ENCODE measurements at places on chromosomes 5 and 9. TPM values are rescaled to one million over a fixed set of nuclear protein-coding genes. Genes with fewer than 3 reads are reported as not detected.

The MTMR12 gene
- 22.4 TPM for total RNA-seq

DNA sequence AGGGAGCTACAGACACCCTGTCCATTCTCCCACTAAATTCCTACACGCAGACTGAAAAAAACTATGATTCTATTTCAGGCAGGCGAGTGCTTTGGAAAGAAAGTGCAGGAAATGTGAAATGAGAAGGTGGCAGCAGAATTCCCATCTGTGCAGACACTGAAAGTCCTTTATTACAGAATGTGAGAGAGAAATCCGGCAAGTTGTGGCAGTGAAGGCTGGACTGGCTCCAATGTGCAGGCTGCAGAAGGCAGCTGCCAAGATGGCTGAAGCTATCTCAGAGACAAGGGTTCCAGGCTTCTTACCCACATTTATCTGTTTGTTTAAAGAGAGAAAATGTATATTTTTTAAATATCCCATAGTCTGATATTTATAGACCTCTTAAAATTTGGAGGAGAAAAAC lies 161.8 kb upstream of the VLDLR start:
- H3K4me3 ChIP-seq = no peak overlapping the region
- H3K4me1 ChIP-seq = no peaks in the 10 kb centered on the region
- H3K36me3 ChIP-seq = no peaks in the 10 kb centered on the region
- no peak for DNase-seq
- peaks cover 4% of the 10 kb centered on the region for H3K27me3 ChIP-seq

DNA sequence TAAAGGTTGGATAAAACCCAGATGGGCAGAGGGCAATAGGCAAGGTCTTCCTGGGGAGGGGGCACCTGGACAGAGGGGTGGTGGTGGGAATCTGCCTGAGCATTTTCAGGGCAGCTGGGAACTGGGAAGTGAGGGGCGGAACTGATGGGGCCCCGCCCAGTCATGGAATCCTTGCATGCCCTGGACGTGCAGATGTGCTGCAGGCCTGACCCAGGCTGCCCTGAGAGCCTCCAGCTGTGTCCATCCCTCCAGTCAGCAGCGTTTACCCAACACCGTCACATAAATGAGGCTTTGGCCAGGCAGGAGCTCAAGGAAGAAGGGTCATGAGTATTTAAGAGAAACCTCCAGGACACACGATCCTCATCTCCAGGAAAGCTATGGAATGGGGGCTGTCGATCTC lies 70.3 kb downstream of the DAB2IP start:
- no peaks in the 10 kb centered on the region for H3K4me1 ChIP-seq
- H3K27me3 ChIP-seq = no peaks in the 10 kb centered on the region
- H3K27ac ChIP-seq = no peak overlapping the region
- no peaks in the 10 kb centered on the region for H3K36me3 ChIP-seq
- no peak for DNase-seq

GRCh38 chr5:3393920-3394597 lies 201.6 kb upstream of the IRX1 start:
- no peaks in the 10 kb centered on the region for H3K4me1 ChIP-seq
- no peaks in the 10 kb centered on the region for H3K27me3 ChIP-seq
- peaks cover 1% of the 10 kb centered on the region for H3K36me3 ChIP-seq

The FAT2 gene
- total RNA-seq = not detected

The AFAP1L1 gene
- total RNA-seq = not detected

DNA sequence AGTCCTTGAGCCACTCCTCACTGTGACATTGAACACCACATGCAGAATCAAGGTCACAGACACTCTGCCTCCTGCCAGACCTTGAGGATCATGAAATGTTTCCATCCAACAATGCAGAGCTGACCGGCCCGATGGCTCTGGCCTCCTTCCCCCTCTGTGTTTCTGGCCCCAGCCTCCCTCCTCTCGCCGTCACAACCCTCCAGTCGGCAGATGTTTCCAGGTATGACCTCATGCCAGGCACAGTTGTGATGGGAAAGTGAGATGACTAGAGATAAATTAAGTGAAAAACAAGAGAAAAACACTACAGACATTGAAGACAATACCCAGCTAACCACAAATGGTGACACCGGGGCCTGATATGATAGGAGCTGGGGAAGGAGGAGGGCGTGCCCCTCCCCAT lies 9.8 kb downstream of the NTNG2 start:
- no peaks in the 10 kb centered on the region for H3K4me1 ChIP-seq
- H3K36me3 ChIP-seq = no peaks in the 10 kb centered on the region
- DNase-seq = no peak
- peaks cover 26% of the 10 kb centered on the region for H3K27me3 ChIP-seq
- no peak overlapping the region for H3K27ac ChIP-seq
- no peak overlapping the region for H3K4me3 ChIP-seq

- DNase-seq = no peak
- H3K4me1 ChIP-seq = no peaks in the 10 kb centered on the region
- no peak overlapping the region for H3K4me3 ChIP-seq
- no peaks in the 10 kb centered on the region for H3K36me3 ChIP-seq
These were observed 144.4 kb downstream of the SLC12A2 start for GRCh38 chr5:128228008-128228407.

- H3K4me1 ChIP-seq = no peaks in the 10 kb centered on the region
- H3K27ac ChIP-seq = no peak overlapping the region
- H3K4me3 ChIP-seq = no peak overlapping the region
- no peak for DNase-seq
These were observed 619.4 kb downstream of the TLE1 start for GRCh38 chr9:81069923-81070322.

DNA sequence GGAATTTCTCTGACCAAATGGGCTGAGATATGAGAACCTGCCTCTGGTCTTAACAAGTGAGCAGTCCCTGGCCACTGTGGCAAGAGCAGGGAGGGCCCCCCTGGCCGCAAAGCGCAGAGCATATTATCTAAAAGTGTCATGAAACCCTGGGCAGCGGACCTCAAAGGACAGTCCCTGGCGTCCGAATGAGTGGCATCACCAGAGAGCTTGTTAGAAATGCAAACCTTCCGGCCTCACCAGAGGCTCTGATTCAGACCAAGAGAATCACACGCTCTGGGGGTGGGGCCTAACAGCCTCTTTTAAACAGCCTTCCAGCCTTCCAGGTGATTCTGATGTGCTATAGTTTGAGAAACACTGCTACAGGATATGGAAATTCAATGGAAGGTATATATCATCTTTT lies 10.9 kb downstream of the PTPN3 start:
- no peak overlapping the region for H3K27ac ChIP-seq
- peaks cover 17% of the 10 kb centered on the region for H3K27me3 ChIP-seq
- no peak overlapping the region for H3K4me3 ChIP-seq

DNA sequence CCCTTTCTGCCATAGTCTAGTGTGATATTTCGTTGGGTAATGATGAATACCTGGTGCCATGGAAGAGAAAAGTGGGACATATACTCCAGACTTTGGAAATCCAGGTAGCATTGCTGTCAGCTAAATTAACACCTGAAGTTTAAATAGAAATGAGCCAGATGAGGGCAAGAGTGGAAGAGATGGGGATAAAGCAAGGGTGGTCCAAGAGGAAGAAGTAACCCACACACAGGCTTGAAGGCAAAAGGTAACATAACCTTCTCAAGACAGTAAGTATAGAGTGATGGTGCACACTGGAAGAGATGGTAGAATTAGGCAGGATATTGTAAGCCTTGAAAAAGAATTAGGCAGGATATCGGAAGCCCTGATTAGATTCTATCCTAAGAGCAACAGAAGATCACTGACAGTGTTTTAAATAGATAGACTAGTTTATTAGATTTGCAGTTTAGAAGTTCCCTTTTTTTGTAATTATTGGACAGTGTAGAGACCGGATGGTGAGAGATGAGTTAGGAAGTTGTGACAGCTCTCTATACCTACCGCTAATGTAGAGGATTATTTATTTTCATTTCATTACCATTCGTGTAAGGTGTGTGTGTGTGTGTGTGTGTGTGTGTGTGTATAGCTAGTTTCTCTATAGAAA lies 16.8 kb downstream of the ANXA1 start:
- H3K4me3 ChIP-seq = no peak overlapping the region
- peaks cover 21% of the 10 kb centered on the region for H3K4me1 ChIP-seq
- H3K36me3 ChIP-seq = peaks cover 34% of the 10 kb centered on the region

The PCDHB4 gene
- total RNA-seq = not detected

The FOXD4L4 gene
- not detected for total RNA-seq

The NIM1K gene
- total RNA-seq = 1.00 TPM

GRCh38 chr5:14734396-14734795 lies 69.9 kb downstream of the OTULIN start:
- no peak overlapping the region for H3K4me3 ChIP-seq
- no peaks in the 10 kb centered on the region for H3K4me1 ChIP-seq
- no peak overlapping the region for H3K27ac ChIP-seq
- H3K27me3 ChIP-seq = no peaks in the 10 kb centered on the region
- H3K36me3 ChIP-seq = peaks cover 11% of the 10 kb centered on the region
- no peak for DNase-seq

The EMB gene
- total RNA-seq = 90.2 TPM

DNA sequence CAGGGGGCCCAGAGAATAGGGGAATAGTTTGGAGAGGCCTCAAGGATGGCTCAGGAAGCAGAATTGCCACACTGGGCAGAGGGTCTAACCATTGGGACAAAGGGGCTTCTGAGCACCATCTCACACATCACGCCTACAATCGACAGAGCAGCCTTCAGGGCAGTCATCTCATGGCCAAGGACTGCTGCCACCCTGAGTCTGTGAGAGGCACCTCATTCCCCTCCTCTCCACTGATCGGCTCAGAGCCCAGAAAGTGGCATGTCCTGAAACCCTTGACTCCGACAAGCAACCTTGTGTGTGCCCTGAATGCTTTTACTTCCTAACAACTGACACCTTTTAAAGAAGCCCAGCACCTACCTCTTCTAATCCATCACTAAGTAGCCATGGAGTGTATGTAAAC lies 128.9 kb upstream of the PTPN3 start:
- DNase-seq = no peak
- H3K27ac ChIP-seq = no peak overlapping the region
- H3K27me3 ChIP-seq = no peaks in the 10 kb centered on the region
- H3K36me3 ChIP-seq = no peaks in the 10 kb centered on the region
- H3K4me1 ChIP-seq = no peaks in the 10 kb centered on the region

- H3K27me3 ChIP-seq = no peaks in the 10 kb centered on the region
- H3K27ac ChIP-seq = no peak overlapping the region
- no peaks in the 10 kb centered on the region for H3K4me1 ChIP-seq
- H3K36me3 ChIP-seq = no peaks in the 10 kb centered on the region
These were observed 179.0 kb upstream of the CDH9 start for GRCh38 chr5:27217155-27217956.

DNA sequence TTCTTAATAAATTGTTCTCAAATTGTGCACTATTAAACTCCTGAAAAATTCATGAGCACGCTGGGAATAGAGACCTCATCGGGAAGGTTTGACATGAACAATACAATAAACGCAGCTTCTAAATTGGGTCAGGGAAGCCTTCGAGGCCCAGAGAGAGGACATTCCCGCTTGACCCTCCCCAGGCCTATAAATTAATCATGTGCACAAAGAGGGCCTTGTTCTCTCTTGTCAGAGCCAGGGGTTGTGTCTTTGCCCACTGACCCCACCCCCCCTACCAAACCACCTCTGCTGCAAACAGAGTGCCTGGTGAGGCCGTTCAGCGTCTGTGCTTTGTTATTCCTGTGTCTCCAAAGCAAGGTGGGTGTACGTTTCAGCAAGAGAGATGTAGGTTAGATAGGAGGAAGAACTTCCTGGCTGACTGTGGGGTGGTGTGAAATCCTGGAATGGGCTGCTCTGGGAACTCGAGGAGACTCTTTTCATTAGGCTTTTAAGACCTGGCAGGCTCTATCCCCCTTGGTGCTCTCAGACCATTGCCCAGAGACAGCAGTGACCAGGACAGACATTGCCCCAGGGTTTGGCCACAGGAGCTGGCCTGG lies 18.2 kb upstream of the DAB2IP start:
- DNase-seq = no peak
- no peaks in the 10 kb centered on the region for H3K36me3 ChIP-seq
- peaks cover 9% of the 10 kb centered on the region for H3K27me3 ChIP-seq
- peaks cover 4% of the 10 kb centered on the region for H3K4me1 ChIP-seq
- H3K4me3 ChIP-seq = no peak overlapping the region

GRCh38 chr9:134024828-134025605 lies at the start of gene BRD3OS:
BRD3OS (plus strand) TSS chr9:134025481; CDS start chr9:134026748, 1,267 bp downstream.
- peaks cover 12% of the 10 kb centered on the region for H3K4me1 ChIP-seq
- peaks cover 3% of the 10 kb centered on the region for H3K36me3 ChIP-seq
- peak within 1 kb of the TSS; percentile 33 for H3K27ac ChIP-seq
- no peaks in the 10 kb centered on the region for H3K27me3 ChIP-seq
- peak; percentile 94 for DNase-seq

DNA sequence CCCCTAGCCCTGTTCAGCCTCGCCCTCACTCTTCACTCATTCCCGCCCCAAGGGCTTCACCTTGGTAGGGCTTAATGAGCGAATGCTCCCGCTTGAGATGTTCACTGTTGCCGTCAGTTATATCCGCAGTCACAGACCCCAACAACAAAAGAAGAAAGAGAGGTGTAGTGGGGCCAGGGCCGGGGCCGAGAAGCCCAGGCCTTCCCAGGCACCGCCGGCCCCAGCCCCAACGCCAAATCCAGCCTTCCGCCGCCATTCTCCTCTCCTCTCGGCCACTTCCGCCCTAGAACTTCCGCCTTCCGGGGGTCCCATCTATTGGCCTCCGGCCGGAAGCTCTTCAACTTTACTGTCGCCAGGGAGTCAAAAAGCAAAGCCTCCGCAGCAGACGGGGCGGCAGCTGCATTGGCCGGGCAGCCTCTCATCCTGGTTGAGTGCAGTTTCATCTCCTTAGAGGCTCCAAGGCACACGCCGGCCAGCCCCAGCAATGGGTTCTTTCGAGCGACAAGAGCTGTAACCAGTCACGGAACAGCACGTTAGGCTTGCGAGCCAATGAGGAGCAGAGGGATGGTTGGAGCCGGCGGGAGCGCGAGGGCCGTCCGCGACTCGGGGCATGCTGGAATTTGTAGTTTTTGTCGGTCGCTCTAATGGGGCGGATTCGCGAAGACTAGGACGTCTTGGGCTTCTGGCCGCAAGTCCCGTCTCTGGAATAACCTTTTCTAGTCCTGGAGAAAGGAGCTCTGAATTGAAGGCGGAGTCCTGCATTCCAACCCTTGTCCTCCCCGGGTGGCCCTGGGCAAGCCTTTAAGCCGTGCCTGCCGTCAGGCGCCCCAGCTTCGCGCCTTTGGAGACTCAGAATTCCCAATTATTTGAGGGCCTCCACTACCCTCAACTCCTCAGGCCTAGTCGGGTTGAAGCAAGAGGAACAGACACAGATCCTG lies at the start of gene LMAN2:
TSS of gene LMAN2 (minus strand) at position 277 of the 938 bp plus-strand sequence. CDS start at position 256, 21 bp downstream.
- H3K4me3 ChIP-seq = peak within 1 kb of the TSS; percentile 96
- H3K36me3 ChIP-seq = peaks cover 10% of the 10 kb centered on the region
- H3K27me3 ChIP-seq = no peaks in the 10 kb centered on the region
- H3K27ac ChIP-seq = peak within 1 kb of the TSS; percentile 99

DNA sequence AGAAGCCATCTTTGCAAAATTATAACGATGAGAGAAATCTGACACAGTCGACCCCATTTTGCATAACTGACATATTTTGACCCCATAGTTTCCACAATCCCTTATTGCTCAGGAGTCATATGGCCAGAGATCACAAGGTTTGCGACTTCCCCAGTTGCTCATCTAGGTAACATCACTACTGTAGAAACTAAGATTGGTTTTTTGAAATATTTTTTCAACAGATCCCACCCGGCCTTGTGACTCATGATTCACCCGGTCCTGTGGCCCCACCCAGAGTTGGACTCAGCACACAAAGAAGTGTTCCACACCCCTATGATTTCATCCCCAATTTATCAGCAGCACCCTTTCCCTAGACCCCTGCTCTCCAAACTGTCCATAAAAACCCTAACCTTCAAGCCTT lies 50.2 kb downstream of the TIMD4 start:
- peak overlapping the region; percentile 86 for H3K27ac ChIP-seq
- H3K4me3 ChIP-seq = no peak overlapping the region
- H3K36me3 ChIP-seq = peaks cover 5% of the 10 kb centered on the region
- H3K4me1 ChIP-seq = peaks cover 29% of the 10 kb centered on the region

The PCDHGC4 gene
- total RNA-seq = not detected
